Thymus (tissue), 14 donors: ENCODE measurements at places on chromosomes 5 and 9.

DNA sequence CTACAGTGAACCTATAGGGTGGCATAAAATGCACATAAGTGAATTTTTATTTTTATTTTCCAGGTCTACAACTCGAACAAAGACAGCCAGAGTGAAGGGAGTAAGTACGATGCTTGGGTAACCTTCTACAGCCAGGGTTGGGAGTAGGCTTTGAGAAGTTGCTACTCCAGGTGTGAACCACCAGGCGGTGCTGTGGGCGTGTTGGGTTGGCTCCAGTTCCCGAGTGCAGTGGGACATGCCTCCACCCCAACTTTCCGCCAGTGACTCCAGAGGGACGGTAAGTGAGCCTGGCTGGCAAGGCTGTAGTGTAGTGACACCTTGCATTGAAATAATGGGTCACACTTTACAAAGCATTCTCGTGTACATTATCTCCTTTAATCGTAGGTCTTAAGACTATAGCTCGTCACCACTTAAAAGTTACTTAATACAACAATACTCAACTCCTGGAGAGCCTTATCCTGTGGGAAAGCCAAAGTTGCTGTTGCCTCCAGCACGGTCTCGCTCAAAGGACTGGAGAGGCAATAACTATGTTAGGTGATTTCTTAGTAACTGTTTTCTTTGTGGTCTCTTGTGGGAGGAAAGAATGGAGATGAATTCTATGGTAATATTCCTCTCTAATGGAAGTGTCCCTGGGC is 244.0 kb downstream of the ARHGAP26 start:
- no peak for DNase-seq

- no peak for DNase-seq
Observed at GRCh38 chr9:70101265-70101664, 57.6 kb downstream of the MAMDC2 start.

DNA sequence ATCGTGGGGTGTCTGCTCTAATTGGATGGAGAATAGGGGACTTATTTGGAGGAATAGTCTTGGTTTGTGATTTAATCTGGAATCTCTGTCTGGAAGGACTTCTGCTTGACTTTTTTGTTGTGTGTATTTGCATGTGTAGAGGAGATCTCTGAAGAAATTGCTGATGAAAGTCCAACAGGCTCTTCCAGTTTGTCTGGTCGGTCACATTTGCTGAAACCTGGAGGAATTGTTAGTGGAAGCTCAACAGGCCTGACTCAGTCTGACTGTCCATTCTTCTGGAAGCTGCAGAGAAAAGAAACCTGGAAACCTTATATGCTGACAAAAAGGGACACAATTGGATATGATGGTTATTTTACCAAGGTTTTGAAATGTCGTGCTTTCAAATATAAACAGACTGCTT is 33.4 kb upstream of the TENT2 start:
- no peak for DNase-seq

DNA sequence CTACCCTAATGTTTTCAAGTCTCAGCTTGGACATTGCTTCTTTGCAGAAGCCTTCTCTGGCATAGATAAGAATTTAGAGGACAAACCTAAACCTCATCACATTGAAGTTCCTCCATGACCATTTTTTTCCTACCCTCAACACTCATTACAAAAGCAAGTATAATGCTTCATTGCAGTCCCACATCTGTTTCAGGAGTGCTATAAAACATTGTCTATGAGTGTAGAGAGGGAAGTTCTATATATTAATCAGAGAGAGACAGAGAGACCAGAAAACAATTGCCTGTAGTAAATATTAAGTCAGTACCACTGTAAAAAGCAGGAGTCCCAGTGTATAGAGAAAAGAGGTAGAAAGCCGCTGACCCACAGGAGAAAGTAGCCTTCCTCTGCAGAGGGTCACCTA is 149.7 kb downstream of the PRELID2 start:
- no peak for DNase-seq

GRCh38 chr5:127567026-127567768 is 49.8 kb downstream of the PRRC1 start:
- DNase-seq = no peak

- DNase-seq = no peak
Observed at GRCh38 chr9:100725371-100725770, 147.5 kb downstream of the CAVIN4 start.

DNA sequence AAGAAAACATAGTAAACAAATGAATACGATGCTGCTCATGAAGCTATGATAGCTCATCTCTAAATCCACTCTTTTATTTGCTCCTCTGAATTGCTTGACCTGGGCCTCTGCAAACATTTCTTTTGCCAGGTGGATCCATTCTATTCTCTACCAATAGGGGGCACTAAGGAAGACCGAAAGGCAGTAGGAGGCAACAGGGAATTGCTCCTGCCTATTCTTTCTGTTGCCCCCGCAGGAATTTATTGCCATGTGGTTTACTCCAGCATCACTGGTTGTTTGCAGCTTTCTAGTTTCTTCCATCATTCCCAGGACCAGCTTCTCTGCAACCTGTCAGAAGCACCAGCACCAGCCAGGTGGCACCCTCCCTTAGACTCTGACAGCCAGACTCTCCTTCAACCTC is 5.3 kb downstream of the GAPT start:
- no peak for DNase-seq

- DNase-seq = no peak
Observed at GRCh38 chr5:10859393-10860195, 98.6 kb upstream of the DAP start.

- no peak for DNase-seq
Observed at GRCh38 chr9:101840694-101841188, 102.3 kb upstream of the GRIN3A start.
